ENCODE measurements at places on chromosomes 1 and 21. TPM values are rescaled to one million over a fixed set of nuclear protein-coding genes. Genes with fewer than 3 reads are reported as not detected.

- no peak for DNase-seq
These were observed 17.3 kb upstream of the GALNT2 start for GRCh38 chr1:230049731-230050130.

GRCh38 chr1:1294250-1294890, 13.4 kb downstream of the ACAP3 start:
- no peak for DNase-seq

DNA sequence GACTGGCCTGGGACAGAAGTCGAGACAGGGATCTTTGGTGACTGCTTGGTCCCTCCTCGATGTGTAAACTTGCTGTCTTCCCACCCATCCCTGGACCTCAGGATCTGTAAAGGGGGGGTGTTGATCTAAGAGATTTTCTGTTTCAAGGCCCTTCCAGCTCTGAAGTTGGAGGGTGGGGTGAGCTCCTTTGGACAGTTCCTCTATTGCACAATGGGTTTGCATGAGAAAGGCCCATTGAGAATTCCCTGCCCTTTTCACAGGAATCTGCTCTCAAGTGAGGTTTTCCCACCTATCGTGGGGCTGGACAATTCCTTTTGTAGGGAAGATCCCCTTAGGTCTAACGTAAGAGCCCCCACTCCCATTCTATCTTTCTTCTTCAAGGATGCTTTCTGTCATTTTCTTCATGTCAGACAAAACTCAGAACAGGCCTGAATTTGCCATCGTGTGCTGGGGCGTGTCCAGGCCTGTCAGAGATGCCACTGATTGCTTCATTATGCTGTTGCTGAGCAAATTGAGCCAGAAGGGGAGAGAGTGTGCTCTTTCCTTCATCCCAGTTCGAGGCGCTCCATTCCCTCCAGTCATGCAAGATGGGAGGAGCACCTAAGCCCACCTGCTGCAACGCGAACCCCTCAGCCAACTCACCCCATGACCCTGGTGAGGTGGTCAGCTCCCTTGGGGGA, 149.9 kb upstream of the IGSF21 start:
- no peak for DNase-seq

DNA sequence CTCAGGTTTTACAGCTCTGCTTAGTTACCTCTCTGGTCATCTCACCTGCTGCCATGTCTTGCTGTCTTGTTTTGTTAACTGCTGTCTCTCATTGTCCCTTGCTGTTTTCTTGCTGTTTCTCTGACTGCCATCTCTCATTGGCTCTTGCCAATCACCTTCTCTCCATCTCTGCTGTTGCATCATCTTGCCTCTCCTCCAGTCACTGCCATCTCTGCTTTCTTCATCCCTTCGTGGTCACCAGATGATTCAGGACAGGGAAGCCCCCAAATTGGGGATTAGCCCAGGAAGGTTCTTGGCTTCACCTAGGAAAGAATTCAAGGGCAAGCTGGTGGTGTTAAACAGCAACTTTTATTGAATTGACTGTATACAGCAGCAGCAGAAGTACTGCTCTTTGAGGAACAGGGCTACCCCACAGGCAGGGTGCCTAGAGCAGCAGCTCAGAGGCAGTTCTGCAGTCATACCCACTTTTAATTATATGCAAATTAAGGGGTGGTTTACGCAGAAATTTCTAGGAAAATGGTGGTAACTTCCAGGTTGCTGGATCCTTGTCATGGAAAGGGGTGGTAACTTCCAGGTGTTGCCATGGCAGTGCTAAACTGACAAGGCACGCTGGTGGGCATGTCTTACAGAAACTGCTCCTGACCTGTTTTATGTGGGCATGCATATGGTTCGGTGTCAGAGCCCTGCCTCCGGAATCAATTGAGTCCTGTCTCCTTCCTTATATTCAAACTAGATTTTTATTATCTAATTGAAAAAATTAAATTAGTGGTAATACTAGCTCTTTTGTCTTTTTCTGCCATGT, 33.4 kb downstream of the SUCO start:
- DNase-seq = no peak

GRCh38 chr1:178877896-178878295, 7.0 kb upstream of the ANGPTL1 start:
- no peak for DNase-seq

DNA sequence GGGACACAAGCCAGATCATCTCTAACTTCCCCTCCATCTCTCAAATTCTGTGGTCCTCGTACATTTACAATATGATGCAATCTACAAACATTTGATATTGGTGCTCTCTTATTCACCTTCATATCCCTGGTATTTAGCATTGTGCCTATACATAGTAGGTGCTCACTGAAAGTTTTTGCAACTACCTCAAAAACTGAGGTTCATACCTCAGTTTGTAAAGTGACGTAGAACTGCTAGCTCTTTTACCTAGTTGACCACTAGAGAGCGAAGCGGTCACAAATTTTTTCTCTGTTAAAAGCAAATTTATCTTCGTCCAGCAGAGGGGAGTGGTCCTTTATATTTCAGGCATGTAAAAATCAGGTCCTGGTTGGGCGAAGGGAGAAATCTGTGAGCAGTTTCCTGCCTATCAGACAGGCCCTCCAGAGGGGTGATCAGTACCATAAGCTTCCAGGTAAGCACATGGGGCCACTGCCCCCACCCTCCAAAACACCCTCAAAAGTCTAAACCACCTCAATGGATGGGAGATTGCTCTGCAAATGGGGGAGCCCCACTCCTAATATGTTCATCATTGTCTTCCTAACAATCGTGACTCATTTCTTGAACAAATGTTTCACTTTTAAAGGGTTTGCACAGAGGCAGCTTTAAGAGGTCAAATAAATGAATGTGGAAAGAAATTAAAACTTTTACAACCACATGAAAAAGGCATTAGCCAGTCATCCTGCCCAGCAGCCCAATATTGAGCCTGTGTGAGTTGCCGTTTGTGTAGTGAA, 10.6 kb upstream of the HLCS start:
- DNase-seq = peak; percentile 80

Gene CCDC181
- total RNA-seq = not detected

Gene MYCL
- 1.0 TPM for total RNA-seq

Gene FAM151A
- not detected for total RNA-seq
